ENCODE measurements at places on chromosomes 6 and 20. TPM values are rescaled to one million over a fixed set of nuclear protein-coding genes. Genes with fewer than 3 reads are reported as not detected.

The SCUBE3 gene
- total RNA-seq: 26.5 TPM

The POM121L2 gene
- total RNA-seq: not detected

The MYL9 gene
- total RNA-seq: 19.7 TPM

The SPDEF gene
- total RNA-seq: not detected

The ZBTB9 gene
- total RNA-seq: 7.1 TPM

The XRN2 gene
- total RNA-seq: 97.6 TPM

The RSPH9 gene
- 0.85 TPM for total RNA-seq
